ENCODE measurements at places on chromosomes 13 and 19.

DNA sequence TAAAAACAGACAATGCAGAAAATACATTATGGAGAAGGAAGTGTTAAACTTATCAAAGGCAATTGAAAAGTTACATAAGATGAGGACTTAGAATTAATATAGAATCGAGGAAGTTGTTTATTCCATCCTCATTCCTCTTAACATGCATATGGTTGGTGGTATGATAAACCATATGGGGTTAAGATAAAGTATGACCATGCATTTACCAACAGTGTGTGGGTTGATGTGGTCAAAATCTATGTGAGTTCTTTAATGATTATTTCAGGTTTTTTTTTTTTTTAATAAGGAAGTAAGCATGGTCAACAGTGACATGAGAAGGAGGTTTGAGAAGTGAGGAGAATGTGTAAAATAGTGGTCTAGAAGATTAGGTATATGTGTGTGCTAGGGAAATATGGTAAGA is 94.5 kb downstream of the TDRD3 start:
- DNase-seq = no peak

- no peak for DNase-seq
Observed at GRCh38 chr19:19111967-19112580, 26.2 kb downstream of the TMEM161A start.

GRCh38 chr13:46468570-46469463 is 81.8 kb upstream of the RUBCNL start:
- no peak for DNase-seq

- no peak for DNase-seq
Observed at GRCh38 chr13:41851351-41851750, 109.6 kb downstream of the VWA8 start.

GRCh38 chr19:14795078-14795721 is 16.8 kb upstream of the ADGRE2 start:
- no peak for DNase-seq

DNA sequence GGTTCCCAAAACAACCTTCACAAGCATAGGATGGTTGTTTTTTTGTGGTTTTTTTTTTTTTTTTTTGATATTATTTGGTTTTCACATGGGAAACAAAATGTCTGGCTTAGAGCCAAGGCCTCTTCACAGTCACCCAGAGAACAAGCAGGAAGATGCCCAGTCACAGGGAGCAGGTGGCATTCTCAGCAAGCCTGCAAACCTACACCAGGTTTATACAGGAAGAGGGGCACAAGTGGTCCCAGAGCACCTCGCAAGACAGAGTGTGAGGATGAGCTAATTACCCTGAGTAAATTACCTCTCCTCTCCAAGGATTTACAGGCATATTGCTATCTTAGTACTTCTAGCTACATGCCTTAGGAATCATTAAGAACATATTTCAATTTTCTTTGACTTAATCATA is 1375.6 kb downstream of the EFNB2 start:
- DNase-seq = no peak

- DNase-seq = no peak
Observed at GRCh38 chr13:66138172-66138811, 1091.8 kb downstream of the PCDH9 start.

DNA sequence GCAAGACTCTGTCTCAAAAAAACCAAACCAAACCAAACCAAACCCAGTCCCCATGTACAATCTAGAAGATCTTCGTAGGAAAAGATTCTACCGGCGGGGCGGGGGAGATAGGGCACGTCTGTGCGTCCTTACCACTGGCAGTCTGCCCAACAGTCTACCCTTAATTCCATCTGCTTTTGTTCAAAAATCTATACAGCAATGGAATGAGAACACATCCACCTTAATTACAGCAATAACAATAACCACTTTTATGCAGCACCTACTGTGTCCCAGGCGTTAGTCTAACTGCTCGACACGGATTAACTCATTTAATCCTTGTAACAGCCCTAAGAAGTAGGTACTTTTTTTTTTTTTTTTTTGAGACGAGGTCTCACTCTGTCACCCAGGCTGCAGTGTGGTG is 2.5 kb upstream of the ATF5 start:
- no peak for DNase-seq

DNA sequence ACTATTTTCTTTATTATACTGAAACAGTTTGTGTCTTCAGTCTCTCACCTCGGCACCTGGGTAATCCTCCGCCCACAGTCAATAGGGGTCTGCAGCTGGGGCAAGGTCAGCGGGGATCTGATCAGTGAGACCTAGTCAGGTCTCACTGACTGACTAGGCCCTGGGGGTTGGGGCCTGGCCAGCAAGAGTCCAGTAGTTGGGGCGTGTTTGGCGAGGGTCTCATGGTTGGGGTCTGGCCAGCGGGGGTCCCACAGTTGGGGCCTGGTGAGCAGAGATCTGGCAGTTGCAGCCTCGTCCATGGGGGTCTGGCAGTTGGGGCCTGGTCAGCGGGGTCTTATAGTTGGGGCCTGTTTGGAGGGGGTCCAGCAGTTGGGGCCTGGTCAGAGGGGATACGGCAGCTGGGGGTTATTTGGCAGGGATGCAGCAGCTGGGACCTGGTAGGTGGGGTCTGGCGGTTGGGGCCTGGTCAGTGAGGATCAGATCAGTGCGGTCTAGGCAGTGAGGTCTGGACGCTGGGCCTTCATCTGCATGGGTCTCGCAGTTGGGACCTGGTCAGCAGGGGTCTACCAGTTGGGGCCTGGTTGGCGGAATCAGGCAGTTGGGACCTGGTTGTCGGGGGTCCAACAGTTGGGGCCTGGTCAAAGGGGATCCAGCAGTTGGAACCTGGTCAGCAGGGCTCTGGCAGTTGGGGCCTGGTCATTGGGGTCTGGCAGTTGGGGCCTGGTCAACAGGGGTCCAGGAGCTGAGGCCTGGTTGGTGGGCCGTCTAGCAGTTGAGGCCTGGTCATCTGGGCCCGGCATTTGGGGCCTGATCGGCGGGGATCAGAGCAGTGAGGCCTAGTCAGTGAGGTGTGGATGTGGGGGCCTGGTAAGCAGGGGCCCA is 61.1 kb upstream of the TPM4 start:
- DNase-seq = no peak

GRCh38 chr13:30235216-30235615 is 72.1 kb downstream of the KATNAL1 start:
- DNase-seq = no peak

DNA sequence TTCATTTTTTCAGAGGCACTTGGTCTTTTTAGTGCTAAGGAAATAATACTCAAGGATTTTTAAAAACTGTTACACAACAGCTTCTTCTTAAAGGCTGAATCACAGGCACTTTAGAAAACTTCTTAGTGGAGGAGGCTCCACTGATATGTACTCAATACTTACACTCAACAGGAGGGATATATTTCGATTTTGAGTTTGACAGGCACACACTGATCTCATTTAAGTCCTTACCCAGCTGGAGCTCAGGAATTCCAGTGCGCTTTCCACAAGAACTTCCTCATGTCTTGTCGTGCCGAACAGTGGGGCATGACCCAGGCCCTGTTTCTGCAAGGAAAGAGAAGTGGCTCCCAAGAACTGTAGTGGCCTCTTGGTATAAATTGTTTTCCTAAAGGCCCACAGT is 103.8 kb downstream of the RGCC start:
- DNase-seq = no peak

- DNase-seq = peak; percentile 60
Observed at GRCh38 chr13:32650705-32651311, 64.6 kb downstream of the PDS5B start.

- DNase-seq = no peak
Observed at GRCh38 chr19:38133319-38133718, 90.7 kb downstream of the DPF1 start.

- DNase-seq = no peak
Observed at GRCh38 chr13:99341969-99342722, 34.9 kb upstream of the GPR183 start.

- DNase-seq = no peak
Observed at GRCh38 chr13:107960301-107960700, 255.0 kb downstream of the LIG4 start.

DNA sequence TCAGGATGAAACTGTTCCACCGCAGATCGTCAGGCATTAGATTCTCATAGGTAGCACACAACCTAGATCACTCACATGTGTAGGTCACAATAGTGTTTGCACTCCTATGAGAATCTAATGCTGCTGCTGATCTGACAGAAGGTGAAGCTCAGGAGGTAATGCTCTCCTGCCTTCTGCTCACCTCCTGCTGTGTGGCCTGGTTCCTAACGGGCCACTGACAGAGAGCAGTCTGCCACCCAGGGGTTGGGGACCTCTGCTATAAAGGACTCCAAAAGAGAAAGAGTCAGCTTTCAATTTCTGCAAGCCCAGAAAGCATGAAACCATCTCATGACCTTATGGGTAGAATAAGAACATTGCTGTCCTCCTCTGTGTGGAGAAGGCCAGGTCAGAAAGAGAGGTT is 43.5 kb upstream of the PCCA start:
- DNase-seq = no peak

DNA sequence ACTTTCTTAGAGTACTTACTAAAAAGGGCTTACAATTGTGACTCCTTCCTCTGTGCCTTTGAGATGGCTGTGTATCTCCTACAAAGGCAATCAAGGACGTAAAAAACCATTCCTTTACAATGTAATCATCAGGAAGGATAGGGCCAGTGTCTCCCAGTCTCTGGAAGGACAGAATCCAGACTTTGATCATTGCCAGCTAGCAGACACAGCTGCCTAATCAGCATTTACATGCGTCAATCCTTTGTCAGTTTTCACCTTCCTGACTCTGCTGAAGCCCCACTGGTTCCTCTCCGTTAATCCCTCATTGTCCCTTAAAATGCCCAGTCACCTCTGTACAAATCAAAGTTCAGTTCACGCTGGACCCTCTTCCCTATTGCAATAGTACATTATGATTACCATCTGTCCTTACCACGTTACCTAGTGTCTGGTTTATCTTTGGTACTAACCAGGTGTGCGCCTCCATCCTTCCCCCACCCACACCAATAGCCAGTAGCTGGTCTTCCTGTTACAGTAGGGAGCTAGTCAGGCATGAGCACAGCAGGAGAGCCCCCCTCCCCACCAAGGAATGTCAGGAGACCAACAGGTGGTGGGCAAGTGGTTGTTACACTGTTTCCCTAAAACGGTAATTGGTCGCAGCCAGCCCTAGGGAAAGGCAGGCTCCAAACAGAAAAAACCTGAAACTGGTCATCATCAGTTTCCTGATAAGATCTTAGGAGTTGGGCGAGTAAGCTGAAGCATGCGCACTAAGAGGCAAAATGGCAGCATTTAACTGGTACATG is 49.7 kb downstream of the TGDS start:
- no peak for DNase-seq

DNA sequence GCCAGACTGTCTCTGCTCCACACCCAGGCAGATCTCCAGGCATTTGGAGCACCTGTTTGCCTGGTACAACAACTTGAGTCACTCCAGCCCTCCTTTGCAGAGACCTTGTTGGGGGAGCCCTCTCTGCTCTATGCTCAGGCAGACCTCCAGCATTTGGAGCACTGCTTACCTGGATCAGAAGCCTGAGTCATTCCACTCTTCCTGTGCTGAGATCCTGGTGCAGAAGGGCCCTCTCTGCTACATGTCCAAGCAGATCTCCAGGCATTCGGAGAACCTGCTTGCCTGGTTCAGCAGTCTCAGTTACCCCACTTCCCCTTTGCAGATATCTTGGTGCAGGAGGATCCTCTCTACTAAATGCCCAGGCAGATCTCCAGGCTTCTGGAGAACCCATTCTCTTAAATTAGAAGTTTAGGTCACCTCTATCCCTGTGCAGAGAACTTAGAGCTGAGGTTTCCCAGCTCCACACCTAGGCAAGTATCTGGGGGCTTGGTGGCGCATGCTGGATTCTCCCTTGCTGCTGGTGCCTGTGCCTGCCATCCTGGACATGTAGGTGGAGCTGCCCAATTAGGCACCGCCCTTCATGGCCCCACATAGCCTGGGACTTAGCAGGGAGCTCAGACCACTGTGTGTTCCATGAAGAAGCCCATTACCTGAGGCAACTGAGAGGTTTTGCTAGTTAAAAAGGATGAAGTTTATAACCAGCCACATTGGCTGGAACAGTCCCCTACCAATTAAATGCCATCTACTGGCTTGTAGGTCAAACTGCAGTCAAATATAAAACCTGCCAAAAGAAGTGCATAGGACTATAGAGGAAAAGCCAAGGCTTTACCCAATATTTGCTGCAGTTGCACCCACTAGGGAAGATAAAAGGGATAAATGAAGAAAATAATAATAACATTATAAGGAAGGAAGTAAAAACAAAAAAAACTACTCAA is 97.6 kb upstream of the SLITRK6 start:
- no peak for DNase-seq

DNA sequence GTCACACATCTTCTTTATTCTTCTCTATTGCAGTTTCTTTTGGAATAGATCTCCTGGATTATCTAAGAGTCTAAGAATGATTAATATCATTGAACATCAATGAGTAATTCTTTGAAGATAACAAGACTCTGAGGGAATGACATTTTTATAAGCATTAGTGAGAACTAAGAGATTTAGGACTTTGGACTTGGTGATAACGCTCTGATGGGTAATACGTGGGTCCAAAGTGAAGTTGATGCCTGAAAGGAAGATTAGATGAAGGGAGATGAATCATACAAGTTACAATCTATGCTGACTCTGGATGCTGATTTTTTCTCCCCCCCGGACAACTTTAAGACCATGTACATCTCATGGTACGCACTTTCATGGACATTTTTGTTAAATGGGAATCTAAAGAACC is 364.5 kb downstream of the GPC5 start:
- DNase-seq = no peak
